ENCODE measurements at places on chromosomes 1 and 21.

DNA sequence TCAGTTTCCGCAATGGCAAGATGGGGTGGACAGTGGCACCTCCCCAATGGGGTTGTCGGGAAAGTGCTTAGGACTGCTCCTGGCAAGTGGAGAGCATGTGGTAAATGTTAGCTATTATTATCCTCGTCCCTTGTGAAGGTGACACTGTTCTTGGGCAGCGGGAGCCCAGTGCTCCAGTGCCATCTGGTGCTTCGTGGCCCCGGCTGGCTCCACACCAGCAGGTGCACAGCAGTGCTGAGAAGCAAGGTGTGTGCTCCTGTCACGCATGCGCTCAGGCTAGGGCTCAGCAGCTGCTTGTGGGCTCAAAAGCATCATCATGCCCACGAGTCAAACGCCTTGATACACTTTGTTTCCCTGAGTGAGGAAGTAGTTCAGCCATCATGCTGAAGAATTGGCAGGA is 24.9 kb upstream of the KCNC4 start:
- DNase-seq: no peak

- no peak for DNase-seq
Observed at GRCh38 chr1:15758343-15758931, at the start of gene FBLIM1. FBLIM1 (plus strand) TSS chr1:15758795; CDS start chr1:15764984, 6,189 bp downstream.

GRCh38 chr1:225813214-225813964 is 3.5 kb downstream of the EPHX1 start:
- no peak for DNase-seq

- DNase-seq: no peak
Observed at GRCh38 chr1:173682184-173682583, 12.5 kb upstream of the ANKRD45 start.

DNA sequence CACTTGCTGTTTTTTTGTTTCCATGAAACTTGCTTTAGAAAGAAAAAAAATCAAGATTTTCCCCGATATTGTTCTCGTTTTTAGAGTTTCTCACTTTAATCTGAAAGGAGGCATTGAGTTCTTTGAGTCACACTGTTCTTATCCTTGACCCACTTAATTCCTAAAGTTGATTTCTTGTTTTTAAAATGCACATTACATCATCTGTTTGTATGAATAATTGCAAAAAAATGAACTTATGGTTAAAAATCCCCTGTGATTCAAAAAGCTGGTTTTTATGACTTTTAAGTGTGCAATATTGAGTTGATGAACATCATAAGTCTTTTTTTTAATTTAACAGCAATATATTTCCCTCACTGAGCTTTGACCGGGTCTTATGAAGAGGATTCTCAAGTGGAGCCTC is 131.6 kb downstream of the SNX7 start:
- DNase-seq: no peak

GRCh38 chr1:43009274-43009673 is 50.6 kb upstream of the SLC2A1 start:
- DNase-seq: no peak

DNA sequence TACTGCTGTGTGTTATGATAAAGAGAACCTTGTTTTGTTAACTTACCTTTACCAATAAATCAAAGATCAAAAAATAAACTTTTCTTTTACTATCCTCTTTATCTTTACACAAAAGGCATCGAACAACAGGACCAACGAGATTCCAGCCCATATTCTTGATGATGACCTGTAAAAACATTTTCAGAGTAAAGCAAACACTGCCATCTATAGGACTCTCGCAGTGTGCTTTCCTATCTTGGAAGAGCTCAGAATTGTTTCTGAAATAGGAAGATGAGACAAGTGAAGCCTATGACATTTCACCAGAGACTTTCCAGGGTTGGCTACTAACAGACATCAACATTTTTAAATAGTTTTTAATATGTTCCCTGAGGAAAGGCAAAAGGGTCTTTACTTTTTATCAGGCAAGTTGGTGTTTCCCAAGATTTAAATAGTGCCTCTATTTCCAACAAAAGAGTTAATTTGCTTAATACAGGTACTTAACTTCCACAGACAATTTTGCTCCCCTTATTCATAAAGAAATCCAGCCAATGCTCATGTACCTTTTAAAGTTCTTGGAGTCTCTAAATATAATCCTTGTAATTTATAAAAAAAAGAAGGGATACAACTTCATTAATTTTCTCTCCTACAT is 7.3 kb downstream of the GLMN start:
- no peak for DNase-seq

GRCh38 chr1:27095576-27095975 is 59.3 kb downstream of the SLC9A1 start:
- DNase-seq: no peak

GRCh38 chr1:14495381-14495780 is 103.1 kb upstream of the KAZN start:
- DNase-seq: no peak

GRCh38 chr1:30083800-30084464 is 639.5 kb downstream of the MATN1 start:
- DNase-seq: no peak

DNA sequence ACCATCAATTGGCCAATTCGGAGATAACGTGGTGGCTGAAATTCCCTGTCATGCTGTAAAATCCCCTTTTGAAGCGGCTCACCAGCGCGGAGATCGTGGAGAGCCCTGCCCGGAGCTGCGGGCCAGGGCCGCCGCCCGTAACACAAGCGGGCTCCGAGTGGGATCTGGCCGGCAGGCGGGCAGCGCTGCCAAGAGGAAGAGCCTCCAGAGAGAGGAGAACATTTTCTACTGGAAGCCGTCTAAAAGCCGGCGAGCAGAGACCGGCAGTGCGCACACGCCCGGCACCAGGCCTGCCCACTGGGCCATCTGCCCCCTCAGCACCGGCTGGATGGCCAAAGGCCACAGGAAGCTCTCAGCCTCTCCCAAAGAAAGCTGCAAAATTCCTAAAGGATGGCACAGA is 15.5 kb downstream of the SSBP3 start:
- no peak for DNase-seq

DNA sequence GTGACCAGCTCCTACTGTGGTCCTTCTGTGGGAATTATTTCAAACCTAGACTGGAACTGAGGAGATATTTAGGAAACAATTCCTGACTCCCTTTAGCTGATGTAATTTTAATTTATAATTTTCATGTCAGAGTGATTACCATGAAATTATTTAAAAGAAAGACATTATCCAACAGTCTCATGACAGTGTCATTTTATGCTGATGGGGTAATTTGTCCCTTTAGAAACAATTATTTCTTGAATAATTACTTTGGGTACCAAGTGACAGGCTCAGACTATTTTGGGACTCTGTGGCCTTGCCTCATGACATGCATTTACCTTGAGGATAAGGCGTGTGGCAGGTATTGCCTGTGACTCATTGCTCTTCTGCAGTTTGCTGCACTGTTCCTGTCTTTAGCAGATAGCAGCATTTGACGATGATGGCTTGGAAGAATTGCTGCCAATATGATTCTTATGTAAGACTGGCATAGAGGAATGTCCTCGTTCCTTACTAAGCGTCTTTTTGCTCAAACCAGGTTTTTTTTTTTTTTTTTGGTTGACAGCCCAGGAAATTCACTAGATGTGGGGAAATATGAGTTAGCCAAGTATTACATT is 206.0 kb upstream of the HMCN1 start:
- DNase-seq: no peak

DNA sequence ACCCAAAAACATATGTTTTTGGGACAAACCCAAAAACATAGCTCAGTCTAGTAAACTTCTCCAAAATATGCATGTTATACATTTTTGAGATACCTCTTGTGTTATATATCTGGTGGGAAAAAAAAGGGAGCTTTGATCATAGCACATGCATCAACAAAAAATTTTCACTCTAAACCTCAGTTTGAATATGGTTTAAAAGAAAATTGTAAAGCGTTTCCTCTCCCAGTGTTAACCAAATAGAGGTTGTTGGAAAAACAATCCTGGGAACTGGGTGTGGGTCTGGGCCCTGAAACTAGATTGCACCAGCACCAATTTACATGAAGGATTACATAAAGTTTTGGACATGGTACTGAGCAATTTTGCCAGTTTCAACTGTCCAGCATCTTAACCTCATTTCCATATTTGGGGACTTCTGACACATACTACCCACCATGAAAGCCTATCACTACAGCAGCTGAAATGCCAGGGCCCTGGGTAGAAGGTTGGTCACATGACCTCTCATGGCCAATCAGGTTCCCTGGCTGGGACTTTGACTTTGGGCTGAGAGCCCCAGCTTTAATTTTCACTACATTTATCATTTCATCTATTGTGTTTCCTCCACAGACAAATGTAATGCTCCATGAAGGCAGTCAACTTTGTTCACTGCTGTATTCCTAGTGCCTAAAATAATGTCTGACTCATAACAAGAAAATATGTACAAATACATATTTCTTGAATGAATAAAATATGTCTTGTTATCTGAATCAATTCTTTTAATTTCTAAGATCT is 150.7 kb downstream of the SETD4 start:
- DNase-seq: no peak

GRCh38 chr1:89833183-89834082 is 12.6 kb downstream of the LRRC8D start:
- no peak for DNase-seq

DNA sequence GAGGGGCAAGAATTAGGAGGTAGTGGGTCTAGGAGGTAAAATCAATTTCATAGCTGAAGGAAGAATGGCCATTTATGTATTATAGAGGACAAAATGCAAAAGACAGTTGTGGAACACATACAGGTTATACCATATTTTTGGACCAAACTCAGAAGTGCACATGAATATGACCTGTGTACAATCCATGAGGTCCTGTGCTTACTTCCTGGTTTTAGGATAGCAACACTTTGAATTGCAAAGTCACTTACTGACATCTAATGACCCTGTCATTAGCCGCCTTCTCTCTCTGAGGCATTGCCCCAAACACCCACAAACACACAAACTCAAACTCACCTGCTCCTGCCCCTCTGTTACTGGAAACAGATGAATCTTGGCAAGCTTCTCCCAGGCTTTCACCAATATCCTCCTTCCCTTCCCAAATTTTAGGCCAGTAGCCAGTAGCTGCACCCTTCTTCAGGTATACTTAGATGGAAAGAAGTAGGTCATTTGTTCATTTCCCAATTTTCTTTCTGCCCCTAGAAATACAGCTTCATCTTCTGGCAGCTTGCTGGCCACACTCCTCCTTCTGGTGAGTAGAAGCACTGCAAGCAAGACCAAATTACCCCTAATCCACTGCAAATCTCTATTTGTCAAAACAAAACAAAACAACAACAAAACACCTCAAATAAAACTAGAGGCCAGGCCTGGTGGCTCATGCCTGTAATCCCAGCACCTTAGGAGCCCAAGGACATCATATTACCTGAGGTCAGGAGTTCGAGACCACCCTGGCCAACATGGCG is 13.7 kb upstream of the RPL5 start:
- DNase-seq: no peak

- no peak for DNase-seq
Observed at GRCh38 chr1:48013270-48013669, 16.1 kb upstream of the TRABD2B start.

- no peak for DNase-seq
Observed at GRCh38 chr1:55939866-55940265, 639.5 kb downstream of the PLPP3 start.

GRCh38 chr1:175713381-175713780 is 30.0 kb downstream of the TNR start:
- DNase-seq: no peak

DNA sequence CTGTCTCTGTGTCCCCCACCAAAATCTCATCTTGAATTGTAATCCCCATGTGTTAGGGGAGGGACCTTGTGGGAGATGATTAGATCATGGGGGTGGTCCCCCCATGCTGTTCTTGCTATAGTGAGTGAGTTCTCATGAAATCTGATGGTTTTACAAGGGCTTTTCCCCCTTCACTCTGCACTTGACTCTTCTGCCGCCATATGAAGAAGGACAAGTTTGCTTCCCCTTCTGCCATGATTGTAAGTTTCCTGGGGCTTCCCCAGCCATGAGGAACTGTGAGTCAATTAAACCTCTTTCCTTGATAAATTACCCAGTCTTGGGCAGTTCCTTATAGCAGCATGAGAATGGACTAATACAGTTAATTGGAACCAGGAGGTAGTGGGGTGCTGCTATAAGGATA is 137.1 kb upstream of the RAB4A start:
- no peak for DNase-seq

DNA sequence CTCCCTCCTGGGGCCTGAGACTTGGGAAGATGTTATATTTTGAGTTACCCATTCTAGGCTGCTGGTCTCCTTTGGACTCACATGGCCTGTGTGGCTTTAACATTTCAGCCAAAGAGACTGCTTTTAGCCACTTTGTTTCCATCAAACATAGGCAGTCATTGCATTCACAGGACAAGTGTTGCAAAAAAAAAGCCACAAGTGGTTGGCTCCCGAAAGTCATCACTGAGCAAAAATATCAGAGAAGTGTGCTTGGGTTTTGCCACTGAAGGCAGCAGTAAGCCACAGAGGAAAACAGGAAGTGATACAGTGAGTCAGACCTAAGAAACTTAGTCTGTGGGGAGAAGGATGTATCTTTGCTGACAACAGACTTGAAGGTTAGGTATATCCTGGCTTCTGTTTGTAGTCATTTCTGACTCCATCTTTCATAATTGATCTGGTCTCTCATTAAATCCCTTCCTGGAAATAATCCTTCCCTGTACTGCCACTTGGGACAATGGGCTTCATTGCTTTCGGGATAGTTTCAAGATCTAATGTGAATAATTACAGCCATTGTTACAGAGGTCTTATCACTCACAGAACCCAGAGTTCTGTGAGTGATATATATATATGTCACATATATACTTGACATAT is 80.9 kb downstream of the COLGALT2 start:
- DNase-seq: peak; percentile 49

- DNase-seq: no peak
Observed at GRCh38 chr1:226874579-226875425, 4.4 kb downstream of the PSEN2 start.

- DNase-seq: no peak
Observed at GRCh38 chr1:58162952-58163550, 383.5 kb downstream of the OMA1 start.

DNA sequence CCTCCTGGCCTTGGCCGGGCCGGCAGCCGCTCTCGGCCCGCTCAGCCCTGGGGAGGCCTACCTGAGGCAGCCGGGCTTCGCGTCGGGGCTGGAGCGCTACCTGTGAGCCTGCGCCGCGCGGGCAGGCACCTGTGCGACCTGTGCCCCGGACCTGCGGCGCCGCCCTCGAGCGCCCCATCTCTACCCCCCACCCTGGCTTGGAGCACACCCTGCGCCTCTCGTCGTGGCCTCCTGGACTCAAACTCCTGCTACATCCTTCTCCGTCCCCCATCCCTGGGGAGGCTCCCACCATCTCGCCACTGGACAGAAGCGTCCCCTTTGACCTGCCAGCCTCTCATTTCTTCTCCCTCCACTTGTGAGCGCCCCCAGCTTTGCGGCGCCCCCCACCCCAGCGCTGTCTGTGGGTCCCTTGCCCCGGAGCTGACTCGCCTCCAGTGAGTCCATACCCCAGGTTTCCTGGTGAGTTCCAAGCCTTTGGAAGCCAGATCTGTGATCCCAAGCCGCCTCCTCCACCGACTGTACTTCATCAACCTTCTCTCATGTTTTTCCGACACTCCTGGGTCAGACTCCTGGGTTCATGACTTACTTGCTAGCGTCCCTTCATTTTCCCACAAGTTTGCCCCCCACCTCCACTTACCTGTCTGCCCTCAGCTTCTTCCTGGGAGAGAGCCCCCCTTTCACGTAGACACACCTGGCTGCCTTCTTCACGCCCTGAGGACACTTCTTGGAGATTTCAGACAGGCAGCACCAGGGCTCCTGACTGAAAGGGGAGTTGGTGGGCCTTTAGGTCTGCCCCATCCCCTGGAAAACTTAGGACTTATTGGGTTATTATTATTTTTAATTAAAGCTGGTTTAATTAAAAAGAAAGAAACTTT is 1.3 kb downstream of the FOXE3 start:
- DNase-seq: no peak

- DNase-seq: peak; percentile 31
Observed at GRCh38 chr1:150564051-150564991, 15.1 kb downstream of the MCL1 start.

GRCh38 chr1:115665319-115666096 is 23.7 kb downstream of the VANGL1 start:
- no peak for DNase-seq
